Parietal lobe (tissue), 2 donors: ENCODE measurements at places on chromosomes 6 and 20. TPM values are rescaled to one million over a fixed set of nuclear protein-coding genes. Genes with fewer than 3 reads are reported as not detected.

SLC22A2 gene
- total RNA-seq, result not detected

CPXM1 gene
- total RNA-seq, result 8.8 TPM

FAM217A gene
- not detected for total RNA-seq

FAM209A gene
- total RNA-seq, result not detected

TSBP1 gene
- not detected for total RNA-seq

GABRR1 gene
- not detected for total RNA-seq

CCN6 gene
- total RNA-seq, result not detected

RBM12 gene
- total RNA-seq, result 108 TPM

TRMT11 gene
- total RNA-seq, result 34.4 TPM

C6orf163 gene
- total RNA-seq, result 23.5 TPM

MYLK4 gene
- under 0.01 TPM for total RNA-seq

MCCD1 gene
- total RNA-seq, result not detected

HFE gene
- total RNA-seq, result 0.31 TPM

PHACTR1 gene
- total RNA-seq, result 90.5 TPM

CLVS2 gene
- 70.1 TPM for total RNA-seq

FOXC1 gene
- 2.2 TPM for total RNA-seq

PHF20 gene
- total RNA-seq, result 63.2 TPM

ROS1 gene
- total RNA-seq, result not detected

TNNC2 gene
- total RNA-seq, result not detected

ZKSCAN4 gene
- total RNA-seq, result 9.1 TPM

IMPG1 gene
- total RNA-seq, result not detected

HLA-DPA1 gene
- total RNA-seq, result 0.94 TPM

HCRTR2 gene
- total RNA-seq, result 14.1 TPM

LHFPL5 gene
- total RNA-seq, result 1.6 TPM

ISM1 gene
- total RNA-seq, result 0.63 TPM

CCM2L gene
- total RNA-seq, result 2.8 TPM

PBOV1 gene
- total RNA-seq, result not detected

HMGN4 gene
- total RNA-seq, result 56.0 TPM

GMNN gene
- total RNA-seq, result 8.1 TPM

C6orf47 gene
- 17.2 TPM for total RNA-seq

NMBR gene
- total RNA-seq, result 6.6 TPM

TPX2 gene
- total RNA-seq, result 11.0 TPM

LRRC73 gene
- 4.1 TPM for total RNA-seq

HLA-DMB gene
- 0.31 TPM for total RNA-seq

ASCC3 gene
- 42.6 TPM for total RNA-seq

CCN5 gene
- total RNA-seq, result not detected

ADGRF4 gene
- 0.31 TPM for total RNA-seq

FABP7 gene
- total RNA-seq, result 887 TPM

PSORS1C2 gene
- total RNA-seq, result not detected

C6orf58 gene
- 2.2 TPM for total RNA-seq

FAM209B gene
- not detected for total RNA-seq

BTN1A1 gene
- not detected for total RNA-seq

RSPH9 gene
- 6.9 TPM for total RNA-seq

BMP2 gene
- 2.5 TPM for total RNA-seq

SPEF1 gene
- 0.31 TPM for total RNA-seq

SYTL3 gene
- 2.5 TPM for total RNA-seq

HM13 gene
- 49.5 TPM for total RNA-seq

ANGPT4 gene
- total RNA-seq, result not detected

MUCL3 gene
- not detected for total RNA-seq

MYCT1 gene
- 2.2 TPM for total RNA-seq

SYNDIG1 gene
- total RNA-seq, result 67.0 TPM

LSM14B gene
- 85.1 TPM for total RNA-seq

BANF2 gene
- total RNA-seq, result not detected

OR12D3 gene
- not detected for total RNA-seq

SEMG1 gene
- not detected for total RNA-seq
